ENCODE measurements at places on chromosomes 7 and 10.

DNA sequence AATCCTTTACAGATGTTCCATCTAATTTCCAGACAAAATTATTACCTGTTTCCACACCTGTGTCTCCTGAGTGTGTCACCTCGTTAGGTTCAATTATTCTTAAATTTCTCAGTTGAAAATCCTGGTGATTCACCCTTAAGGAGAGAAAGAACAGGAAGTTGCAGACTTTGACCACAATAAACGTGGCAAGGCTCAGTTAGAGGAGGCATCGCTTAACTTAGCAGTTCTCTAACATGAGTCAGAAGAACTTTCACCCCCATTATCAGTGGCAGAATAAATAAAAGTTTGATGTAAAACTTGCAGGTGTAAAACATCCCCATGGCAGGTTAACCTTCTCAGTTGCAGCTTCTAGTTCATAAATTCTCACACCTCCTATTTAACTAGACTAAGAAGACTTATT, 8.3 kb downstream of the XPNPEP1 start:
- DNase-seq = no peak

DNA sequence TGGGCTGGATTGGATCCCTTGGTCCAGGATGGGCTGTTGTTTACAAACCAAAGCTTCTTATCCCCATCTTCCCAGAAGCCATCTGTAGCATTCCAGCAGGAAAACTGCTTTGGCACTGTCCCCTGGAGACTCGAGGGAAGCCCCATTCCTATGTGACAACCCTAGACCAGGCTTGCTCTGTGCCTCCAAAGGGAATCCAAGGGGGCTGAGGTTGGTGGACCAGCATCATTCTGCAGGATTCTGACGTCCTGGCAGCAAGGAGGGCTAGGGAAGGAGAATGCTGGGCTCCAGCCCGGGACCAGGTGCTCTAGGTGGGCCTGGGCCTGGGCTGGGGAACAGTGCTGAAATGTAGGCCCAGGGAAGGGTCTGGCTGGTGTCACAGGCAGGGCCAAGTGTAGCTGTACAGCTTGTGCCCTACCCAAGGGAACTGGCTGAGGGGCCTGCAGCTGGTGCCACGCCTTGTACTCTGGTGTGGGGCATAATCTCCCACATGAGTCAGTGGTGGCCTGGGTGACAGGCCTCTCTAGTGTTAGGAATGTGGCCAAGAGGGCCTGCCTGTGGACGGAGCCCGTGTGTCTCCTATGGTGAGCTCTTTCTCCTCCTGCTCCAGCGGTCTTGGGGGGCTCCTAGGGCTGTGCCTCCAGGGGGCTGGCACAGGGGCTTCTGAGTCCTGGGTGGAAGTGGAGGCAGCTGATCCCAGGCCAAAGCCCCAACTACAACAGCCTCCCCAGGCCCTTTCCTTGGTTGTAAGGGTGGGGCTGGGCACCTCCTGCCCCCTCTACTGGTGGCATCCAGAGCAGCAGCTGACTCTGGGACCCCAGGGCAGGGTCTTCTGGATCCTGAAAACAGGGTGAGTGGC, 25.2 kb downstream of the TRIM8 start:
- DNase-seq = no peak

DNA sequence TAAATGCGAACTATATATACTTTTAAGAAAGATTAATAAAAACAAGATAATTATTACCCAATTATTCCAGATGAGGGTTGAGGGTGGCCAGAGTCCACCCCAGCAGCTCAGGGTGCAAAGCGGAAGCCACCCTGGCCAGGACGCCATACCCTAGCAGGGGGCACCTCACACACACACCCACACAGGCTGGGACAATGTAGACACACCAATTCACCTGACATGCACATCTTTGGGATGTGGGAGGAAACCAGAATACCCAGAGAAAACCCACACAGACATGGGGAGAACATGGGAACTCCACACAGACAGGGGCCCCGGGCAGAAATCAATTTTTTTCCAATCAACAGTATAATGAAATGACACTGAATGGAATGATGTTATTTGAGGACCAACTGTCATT, 86.0 kb downstream of the RTKN2 start:
- DNase-seq = no peak

DNA sequence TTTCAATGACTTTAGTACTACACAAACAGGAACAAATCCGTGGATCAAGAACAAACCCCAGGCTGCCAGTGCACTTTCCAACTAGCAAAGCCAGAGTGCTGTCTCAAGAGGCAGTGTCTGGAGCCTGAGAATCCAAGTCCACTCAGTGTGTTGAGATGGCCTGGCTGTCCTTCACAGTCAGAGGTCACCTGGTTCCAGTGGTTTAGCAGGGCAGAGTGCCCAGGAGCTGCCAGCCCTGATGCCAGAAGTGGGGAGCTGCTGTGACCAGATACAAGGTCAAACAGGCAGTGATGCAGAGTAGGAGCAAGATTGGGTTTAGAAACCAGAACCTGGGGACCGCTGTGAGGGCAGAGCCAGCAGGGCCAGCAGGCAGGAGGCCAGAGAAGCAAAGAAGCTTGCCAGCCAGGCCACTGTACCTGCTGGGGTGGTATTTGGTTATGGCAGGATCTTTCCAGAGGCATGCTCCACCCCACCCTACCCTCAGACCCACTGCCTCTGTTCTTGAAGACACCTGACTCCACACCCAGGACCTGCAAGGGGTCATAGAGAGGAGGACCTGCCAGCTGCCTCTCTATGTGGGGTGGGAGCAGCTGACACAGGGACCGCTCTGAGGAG, 35.6 kb upstream of the C10orf90 start:
- no peak for DNase-seq

DNA sequence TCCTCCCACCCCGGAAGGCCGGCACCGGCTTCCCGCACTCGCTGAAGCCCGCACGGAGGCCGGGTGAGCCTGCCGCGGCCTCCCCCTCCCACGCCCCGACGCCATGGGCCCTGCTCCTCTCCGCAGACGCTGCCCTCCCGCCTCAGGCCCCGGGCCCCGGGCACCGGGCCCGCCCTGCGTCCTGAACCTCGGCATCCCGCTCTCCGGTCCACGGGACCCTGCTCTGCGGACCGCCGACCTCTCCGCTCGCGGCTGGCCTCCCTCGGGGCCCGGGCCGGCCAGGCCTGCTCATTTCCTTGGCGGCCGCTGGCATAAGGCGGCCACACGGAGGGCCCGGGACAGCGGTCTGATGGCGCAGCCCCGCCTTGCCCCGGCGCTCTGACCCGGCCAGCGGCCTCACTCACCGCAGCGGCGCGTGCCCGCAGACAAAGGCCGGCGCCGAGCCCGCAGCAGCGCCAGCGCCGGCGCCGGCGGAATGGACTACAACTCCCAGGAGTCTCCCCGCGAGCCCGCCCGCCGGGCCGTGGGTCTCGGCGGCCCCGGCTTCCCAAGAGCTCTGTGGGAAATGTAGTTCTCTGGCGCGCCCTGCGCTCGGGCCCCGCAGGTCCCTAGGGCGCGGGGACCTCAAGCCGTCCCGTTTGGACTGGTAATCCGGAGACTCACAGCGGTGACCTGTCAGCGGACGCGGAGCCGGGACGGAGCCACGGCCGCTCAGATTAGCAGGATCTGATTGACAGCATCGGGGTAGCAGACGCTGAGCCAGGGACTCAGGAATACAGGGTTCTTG, at the start of gene ZNF32:
Gene ZNF32 (minus strand): TSS at position 484 of the 787 bp plus-strand sequence. CDS start 2,748 bp downstream, outside the sequence.
- peak; percentile 89 for DNase-seq

DNA sequence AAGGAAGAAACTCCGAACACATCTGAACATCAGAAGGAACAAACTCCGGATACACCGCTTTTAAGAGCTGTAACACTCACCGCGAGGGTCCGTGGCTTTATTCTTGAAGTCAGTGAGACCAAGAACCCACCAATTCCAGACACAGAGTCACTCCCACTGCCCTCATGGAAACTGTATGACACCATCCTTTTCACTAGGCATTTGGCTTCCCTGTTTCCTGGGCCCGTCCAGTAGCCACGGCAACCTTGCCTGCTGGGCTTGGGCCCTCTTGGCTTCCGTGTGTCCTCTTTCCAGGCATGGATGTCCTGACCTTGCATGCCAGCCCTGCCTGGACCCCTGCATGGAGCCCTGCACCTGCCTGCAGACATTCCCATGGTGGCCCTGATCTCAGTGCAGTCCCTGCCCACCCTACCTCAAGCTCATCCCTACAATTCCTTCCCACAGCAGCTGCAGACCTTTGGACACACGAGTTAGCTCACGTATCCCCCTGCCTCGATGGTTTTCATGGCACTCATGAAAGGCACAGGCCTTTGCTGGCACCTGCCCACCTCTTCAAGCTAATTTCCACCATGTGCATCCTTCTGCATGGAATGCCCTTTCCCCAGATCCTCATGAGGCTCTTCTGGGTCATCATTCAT, 6.7 kb downstream of the SH2D4B start:
- DNase-seq = no peak
